ENCODE measurements at places on chromosomes 7 and 10.

DNA sequence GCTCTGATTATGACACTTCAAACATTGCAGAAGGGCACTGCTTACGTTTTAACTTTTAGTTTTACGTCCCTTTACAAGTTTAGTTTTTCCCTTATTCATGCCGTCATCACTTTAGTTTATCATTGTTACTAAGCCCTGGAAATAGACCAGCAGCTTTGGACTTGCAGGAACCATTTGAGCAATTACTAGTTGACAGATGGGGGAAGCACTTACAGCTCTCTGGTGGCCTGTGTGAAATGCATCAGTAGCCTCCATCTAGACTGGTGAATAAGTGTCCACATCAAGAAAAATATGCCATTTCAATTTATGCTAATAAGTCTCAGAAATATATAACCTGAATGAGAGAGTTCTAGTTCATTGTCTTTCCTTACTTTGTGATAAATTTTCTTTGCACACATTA, 194.9 kb upstream of the GRM3 start:
- DNase-seq, result no peak

GRCh38 chr7:138116892-138117291, 40.6 kb downstream of the AKR1D1 start:
- DNase-seq, result no peak

DNA sequence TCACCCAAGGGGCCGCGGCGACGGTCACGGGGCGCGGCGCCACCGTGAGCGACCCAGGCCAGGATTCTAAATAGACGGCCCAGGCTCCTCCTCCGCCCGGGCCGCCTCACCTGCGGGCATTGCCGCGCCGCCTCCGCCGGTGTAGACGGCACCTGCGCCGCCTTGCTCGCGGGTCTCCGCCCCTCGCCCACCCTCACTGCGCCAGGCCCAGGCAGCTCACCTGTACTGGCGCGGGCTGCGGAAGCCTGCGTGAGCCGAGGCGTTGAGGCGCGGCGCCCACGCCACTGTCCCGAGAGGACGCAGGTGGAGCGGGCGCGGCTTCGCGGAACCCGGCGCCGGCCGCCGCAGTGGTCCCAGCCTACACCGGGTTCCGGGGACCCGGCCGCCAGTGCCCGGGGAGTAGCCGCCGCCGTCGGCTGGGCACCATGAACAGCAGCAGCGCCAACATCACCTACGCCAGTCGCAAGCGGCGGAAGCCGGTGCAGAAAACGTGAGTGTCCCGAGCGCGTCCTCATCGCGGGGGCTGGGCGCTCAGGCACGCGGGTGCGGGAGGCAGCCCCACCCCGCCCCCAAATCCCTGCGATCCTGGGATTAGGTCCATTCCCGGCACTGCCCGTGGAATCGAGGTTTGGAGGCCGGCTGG, 509 bp downstream of the AHR start:
- no peak for DNase-seq

DNA sequence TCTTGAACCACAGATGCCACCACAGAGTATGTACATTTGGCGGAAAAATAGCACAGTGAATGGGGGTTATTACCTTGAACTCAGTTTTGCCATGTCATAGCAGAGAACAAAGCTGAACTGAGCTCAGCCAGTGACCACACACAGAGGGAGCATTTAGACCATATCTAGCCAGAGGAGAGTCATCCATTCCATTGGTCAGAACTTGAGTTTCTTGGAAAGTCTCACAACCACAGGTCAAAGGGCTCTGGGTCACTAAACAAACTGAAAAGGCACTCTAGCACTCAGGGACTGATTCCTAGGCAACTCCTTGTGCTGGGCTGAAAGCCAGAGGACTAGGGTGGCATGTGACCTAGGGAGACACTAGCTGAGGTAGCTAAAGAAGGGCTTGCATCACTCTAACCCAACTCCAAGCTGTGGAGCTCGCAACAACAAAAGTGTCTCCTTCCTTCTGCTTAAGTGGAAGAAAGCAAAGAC, 239.7 kb upstream of the SEMA3D start:
- peak; percentile 1 for DNase-seq

- peak; percentile 94 for DNase-seq
Observed at GRCh38 chr7:134905375-134905774, 80.9 kb upstream of the AGBL3 start.

- DNase-seq, result no peak
Observed at GRCh38 chr7:90931986-90932916, 332.0 kb upstream of the FZD1 start.

- DNase-seq, result no peak
Observed at GRCh38 chr7:152074673-152075072, 49.2 kb downstream of the GALNT11 start.

DNA sequence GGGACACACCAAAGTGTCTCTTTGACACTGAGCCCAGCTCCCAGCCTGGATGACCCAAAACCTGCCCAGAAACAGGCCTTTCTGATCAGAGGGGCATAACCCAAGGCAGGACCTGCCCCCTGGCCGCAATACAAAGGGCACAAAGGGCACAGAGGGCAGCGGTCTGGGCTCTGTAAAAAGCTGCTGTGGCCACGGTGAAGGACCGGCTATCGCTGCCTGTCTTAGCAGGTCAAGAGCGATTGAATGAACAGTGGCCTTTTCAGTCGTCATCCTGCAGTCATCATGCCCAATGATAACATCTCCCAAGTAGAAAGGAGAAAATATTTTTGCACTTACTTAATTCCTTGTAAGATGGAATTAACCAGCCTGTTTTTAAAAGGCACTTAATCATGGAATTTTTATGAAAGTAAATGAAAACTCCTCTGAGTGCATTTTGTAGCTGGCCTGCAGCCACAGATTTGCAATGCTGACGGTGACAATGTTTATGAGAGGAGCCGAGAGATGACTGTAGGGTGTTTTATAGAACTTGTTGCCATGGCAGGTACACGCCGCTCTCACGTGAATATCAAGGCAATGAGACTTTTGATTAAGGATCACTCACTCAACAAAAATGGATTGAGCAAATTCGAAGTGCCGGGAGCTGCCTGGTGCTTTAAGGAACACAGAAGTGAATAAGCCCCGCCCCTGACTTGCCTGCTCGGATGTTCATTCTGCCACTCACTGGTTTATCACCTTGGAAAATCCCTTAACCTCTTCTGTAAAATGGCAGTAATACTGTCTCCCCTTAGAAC, 47.3 kb upstream of the BHLHA15 start:
- DNase-seq, result no peak
